Right renal pelvis (tissue), 4 donors: ENCODE measurements at places on chromosomes 6 and 20.

DNA sequence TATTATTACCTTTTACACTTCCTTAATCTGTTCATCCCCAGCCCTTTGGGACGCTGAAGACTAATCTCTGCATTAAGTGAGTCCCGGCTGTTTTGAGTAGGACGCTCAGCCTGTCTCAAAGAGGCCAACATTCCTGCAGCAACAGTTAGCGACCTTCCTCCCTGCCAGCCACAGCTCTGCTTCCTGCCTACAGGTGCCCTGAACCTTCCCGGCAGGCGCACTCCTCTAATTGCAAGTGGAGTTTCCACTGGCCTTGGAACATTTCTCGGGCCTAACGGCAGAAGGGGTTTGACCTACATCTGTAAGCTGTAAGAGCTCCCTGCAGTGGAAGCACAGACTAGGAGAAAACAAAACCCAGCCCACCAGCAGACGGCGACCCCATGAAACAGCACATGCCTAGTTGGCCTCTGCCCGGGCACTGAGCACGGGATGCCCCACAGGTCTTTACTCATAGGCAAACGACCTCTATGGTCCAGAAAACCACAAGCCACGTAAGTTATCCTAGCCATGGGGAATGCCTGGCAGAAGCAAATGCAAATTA is 137.9 kb downstream of the DTNBP1 start:
- DNase-seq, result no peak

DNA sequence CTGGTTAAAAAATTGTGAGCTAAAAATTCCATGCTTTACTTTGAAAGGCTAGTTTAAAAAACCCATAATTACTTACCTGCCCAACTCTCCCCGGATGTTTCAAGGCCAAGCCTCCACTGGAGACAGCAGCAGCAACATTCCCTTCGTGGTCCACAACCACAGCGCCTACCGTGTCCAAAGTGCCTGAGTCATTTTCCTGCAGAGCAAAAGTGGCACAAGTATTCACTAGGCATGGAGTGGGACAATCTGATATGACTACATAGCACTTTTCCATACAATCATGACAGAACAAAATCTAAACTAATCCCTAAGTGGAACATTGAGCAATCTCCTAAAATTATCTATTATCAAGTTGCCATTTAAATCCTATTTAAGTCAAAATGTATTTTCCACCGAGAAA is 104.8 kb downstream of the TASP1 start:
- DNase-seq, result no peak

DNA sequence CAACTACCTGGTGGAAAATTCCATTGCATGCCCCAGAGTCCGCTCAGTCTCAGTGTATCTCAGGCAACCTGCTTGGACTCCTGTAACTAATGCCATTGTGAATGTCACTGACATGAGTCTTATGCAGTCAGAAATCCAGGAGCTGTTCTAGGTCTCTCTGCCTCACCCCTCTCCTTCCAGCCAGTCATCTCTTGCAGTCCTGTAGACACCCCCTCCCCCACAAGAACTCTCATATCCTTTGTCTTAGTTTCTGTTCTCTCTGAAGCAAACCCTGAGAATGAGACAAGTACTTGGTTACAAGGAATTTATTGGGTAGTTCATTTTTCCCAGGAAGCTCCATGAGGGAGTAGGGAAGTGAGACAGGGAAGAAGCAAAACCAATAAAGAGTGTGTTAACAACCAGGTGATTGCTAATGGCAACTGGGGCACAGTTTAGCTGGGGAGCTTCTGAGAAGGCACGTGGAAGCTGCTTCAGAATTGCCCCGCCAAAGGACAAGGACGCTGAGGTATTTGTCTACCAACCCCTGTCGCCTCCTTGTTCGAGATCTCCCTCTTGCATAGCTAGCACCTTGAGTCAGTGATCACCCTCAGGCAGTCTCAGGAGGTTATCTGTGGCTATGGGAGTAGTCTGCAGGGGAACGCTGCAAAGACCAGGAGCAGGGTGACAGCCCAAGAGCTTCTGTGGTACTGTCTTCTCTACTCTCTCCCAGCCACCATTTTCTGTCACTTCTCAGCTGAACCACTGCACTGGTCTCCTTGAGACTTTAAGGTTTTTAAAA is 911.4 kb upstream of the FLRT3 start:
- DNase-seq, result no peak

DNA sequence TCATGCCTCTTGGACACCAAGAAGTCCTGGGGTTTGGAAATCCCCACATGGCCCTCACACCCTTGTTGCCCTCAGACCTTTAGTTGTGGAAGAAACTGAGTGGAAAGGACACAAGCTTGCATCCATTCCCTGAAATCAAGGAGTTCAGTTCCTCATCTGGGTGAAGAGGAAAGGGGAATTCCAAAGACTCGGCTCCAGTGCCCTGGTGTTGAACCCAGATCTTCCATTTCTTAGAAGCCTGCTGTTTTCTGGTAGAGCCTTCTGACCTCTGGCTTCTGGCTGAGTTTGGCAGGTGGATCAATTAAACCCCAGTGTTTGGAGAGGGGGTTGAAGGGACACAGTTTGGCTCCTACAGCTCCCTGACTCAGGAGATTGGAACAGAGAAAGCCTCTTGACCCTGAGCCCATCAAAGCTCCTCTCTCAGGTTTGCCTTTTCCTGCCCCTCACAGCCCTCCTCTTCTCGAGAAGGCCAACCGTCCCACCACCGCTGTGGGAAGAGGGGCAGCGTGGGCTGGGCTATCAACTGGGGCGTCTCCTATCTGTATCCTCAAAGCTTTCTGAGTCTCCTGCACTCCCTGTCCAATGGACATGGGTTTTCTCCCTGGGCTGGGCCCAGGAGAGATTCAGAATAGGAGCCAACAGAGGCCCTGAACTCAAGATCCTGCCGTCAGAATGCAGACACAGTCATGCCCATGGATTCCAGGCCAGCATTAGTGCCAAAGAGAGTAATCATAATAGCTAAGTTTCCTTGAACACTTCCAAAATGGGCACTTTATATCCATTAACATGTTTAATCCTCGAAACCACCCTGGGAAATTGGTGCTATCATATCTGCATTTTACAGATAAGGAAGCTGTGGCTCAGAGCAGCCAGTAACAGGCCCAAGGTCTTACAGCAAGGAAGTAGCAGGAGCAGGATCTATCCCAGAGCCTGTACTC is 146.2 kb downstream of the VEGFA start:
- no peak for DNase-seq

- DNase-seq, result no peak
Measured at GRCh38 chr20:32980131-32980941, 23.9 kb downstream of the SUN5 start.

- DNase-seq, result no peak
Measured at GRCh38 chr20:50523552-50524167, 13.5 kb downstream of the PTPN1 start.

GRCh38 chr20:58712151-58712791 is 19.7 kb downstream of the NPEPL1 start:
- DNase-seq, result no peak

GRCh38 chr6:107711412-107712236 is 112.5 kb downstream of the SCML4 start:
- no peak for DNase-seq

DNA sequence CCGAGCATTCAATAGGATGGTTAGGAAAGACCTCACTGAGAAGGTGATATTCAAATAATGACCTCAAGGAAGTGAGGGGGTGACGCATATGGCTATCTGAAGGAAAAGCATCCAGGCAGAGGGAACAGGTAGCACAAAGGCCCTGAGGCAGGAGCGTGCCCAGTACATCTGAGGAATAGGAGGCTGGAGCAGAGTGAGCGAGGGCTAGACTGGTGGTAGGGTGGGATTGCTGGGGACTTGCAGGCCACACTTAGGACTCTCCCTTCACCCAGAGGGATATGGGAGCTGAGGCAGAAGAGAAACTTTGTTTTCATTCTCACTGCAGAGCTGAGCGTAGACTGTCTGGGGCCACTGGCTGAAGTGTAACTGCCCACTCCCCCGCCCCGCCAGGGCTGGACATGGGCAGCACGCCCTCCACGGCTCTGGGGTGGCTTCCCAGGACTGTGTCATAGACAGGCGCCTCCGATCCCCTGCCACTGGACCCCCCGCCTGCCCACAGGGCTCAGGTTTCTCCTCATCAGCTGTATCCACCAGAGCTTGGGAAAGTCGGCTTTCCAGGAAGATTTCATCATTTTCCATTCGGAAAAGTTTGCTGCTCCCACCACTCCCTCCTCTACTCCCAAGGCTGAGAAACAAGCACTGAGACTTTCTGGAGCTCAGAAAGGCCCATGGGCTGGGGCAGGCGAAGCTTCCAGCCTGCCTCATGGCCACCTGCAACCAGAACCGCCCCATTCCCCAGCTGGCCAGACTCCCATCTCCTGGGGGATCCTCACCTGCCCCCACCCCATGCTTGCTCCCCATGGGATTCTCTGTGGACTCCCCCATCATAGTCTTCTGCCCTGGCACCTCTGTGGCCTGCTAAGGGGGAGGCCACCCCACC is 142.6 kb downstream of the MRPL14 start:
- DNase-seq, result no peak

DNA sequence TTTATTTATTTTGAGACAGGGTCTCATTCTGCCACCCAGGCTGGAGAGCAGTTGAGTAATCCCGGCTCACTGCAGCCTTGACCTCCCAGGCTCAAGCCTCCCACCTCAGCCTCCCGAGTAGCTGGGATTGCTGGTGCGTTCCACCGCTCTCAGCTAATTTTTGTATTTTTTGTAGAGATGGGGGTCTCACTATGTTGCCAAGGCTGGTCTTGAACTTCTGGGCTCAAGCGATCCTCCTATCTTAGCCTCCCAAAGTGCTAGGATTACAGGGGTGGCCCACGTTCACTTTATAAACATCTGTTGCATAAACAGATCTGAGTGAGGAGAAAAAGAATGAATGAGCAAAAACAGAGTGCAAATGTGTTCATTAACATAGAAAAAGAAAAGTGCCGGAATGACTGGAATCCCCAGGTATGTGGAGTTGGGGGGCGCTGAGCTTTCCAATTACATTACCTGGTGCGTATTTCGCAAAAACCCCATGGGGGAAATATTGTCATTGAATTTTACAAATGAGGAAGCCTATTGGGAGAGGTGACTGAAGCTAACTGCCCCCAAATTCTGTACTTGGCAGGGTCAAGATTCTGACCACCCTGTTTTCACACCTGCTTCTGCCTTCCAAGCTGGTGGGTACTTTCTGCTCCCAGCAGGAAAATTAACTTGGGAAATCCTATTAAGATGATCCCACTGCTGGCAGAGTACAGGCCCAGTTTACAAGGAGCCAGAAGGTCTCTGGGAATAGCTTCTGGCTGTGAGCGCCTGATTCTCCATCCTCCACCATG is 207.7 kb upstream of the JARID2 start:
- DNase-seq, result no peak

GRCh38 chr6:128525406-128525805 is 5.0 kb upstream of the PTPRK start:
- no peak for DNase-seq

- no peak for DNase-seq
Measured at GRCh38 chr20:62316331-62317166, 13.8 kb downstream of the ADRM1 start.

DNA sequence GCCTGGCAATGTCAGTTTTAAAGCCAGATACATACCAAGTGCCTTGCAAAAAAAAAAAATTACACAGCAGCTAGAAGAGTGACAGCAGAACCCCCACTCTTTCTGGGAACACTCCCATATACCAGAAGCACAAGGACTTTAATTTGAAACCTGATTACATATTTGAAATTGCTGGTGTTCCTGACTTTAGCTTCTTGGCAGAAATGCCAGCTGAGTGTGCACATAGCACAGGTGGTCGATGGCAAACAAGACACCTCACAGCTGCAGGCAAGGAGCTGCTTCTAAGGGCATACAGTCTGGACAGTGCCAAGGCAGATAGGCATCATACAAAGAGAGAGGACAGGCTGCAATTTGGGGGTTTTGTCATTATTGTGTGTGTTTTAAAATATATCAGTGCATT is 150.7 kb upstream of the SGK1 start:
- no peak for DNase-seq

DNA sequence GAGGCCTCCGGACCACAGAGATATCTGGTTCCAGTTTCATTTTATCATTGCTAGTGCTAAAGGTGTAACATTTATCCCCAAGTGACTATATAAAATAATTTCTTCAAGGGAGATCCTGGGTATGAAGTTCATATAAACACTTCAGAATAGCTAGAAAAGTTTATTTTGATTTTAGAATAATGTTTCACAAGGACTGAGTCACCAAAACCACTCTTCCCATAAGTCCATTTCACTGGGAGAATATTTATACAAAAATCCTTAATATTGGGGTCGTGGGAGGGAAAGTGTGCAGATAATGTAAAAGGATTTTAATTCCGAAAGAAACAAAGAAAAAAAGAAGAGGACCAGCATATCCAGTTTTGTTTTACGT is 128.1 kb downstream of the ISM1 start:
- no peak for DNase-seq
